T-helper 9 cell (primary cell): ENCODE measurements at places on chromosomes 5 and 9.

GRCh38 chr5:95487880-95488279, 66.9 kb downstream of the SKIC3 start:
- no peak for DNase-seq

GRCh38 chr9:83431101-83432060, 106.8 kb downstream of the FRMD3 start:
- no peak for DNase-seq

- DNase-seq, result no peak
Observed at GRCh38 chr9:72362680-72363139, 2.3 kb downstream of the ZFAND5 start.

GRCh38 chr9:78871452-78872331, 574.8 kb downstream of the PSAT1 start:
- no peak for DNase-seq

DNA sequence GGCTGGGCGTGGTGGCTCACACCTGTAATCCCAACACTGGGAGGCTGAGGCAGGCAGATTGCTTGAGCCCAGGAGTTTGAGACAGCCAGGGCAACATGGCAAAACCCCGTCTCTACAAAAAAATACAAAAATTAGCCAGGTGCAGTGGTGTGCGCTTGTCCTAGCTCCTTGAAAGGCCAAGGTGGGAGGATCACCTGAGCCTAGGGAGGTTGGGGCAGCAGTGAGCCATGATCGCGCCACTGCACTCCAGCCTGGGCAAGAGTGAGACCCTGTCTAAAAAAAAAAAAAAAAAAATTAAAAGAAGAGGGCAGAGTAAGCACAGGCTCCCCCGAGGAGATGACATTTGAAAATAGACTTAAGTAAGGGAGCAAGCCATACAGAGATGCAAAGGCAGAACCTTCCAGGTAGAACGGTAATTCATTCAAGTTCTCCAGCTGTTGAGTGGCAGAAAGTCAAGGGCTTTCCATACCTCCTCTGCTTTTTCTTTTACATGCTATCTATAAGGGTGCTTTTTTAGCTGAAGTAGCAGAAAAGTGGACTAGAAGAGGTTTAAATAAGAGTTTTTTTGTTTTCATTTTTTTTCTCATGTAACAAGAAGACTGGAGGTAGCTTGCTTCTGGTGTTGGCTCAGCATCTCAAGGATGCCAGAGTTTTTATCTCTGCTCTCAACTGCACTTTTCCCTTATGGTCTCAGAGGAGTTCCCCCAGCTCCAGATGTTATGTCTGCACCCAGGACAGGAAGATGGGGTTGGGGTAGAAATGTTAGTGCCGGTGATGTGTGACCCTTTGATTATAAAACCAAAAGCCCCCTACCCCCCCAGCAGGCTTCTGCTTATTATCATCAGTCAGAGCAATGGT, 40.8 kb downstream of the ERGIC1 start:
- DNase-seq, result no peak

DNA sequence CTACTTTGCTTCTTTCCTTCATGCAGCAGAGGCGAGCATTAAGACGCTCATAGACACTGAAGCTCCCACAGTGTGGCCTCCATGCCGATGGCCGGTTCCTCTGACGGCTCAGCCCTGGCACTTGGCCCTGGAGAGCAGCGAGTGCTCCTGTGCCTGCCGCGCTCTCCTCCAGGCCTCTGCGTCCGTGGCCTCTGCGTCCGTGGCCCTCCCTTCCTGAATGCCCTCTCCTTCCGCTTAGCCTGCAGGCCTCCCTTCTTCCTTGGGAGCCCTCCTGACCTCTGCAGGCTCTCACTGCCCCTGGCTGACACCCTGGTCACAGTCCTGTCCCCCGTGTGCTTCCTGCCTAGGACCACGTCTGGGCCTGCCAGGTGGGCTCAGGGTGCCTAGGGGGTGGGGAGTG, 92.8 kb downstream of the ZNF354C start:
- no peak for DNase-seq

DNA sequence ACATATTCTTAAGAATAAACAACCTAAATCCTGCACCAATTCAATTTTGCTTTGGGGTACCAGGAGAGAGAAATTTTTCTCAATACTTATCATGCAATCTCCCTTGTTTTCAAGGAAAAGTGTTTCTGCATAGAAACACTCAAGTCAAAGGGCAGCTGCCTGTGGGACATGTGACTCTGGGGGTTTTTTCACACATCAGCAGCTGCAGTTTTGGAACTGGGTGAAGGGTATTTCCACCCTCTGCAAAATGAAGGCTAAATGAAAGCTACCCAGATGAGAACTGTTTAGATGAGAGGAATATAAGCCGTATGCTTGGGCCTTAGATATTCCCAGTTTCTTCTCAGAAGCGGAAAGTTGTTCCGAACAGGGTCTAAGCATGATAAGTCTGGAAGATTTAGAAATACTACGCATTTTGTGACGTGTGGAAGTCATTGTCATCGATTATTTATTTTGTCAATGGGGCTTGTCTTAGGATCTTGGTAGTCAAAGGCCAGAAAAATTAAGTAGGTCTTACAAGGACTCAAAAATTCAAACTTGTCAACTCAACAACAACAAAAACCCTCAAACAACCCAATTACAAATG, 64.3 kb upstream of the BOD1 start:
- no peak for DNase-seq

DNA sequence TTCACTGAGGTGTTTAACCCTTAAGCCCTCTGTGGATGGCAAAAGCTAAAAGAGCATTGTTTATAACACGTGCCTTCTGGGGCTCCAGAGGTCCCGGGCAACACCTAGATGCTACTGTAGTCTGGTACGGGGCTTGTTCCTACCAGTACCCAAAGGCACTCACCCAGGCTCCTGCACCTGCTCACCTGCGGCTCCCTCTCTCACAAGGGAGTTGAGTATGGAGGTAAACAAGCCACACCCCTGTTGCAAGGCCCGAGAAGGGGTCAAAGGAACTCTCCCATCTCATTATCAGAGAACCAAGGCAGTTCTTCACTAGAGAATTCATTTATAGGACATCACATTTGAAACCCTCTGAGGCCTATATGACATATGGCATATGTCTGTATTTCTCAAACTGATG, 53.4 kb upstream of the IL6ST start:
- no peak for DNase-seq

GRCh38 chr9:128877852-128878251, 3.9 kb downstream of the KYAT1 start:
- no peak for DNase-seq

DNA sequence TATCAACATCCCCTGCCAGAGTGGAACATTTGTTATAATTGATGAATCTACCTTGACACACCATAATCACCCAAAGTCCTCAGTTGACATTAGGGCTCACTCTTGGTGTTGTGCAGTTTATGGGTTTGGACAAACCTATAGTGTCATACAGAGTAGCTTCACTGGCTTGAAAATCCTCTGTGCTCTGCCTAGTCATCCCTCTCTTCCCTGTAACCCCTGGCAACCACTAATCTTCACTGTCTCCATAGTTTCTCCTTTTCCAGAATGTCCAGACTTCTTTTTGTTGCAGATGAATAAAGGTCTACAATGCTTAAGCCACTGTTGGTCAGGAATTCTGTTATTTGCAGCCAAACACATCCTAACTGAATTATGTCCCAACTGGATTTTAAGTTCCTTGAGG, 22.5 kb upstream of the SUB1 start:
- DNase-seq, result no peak

GRCh38 chr9:36293171-36293570, 34.9 kb upstream of the GNE start:
- DNase-seq, result no peak

DNA sequence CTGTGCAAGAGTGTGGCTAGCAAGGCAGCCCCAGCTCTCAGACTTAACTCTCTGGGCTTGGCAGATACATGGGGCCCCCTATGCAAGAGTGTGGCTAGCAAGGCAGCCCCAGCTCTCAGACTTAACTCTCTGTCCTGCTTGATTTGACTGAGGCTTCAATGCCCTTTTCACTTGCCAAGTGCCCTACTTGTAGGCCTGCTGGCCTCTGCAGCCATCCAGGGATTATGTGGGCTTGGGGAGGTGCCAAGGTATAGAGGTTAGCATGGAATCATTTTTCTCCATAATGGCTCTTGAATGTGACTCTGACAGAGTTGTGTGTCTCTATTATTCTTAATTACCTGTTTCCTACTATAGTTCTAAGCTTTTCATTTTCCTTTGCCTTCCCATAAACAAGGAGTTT, 115.5 kb upstream of the RUSC2 start:
- no peak for DNase-seq

DNA sequence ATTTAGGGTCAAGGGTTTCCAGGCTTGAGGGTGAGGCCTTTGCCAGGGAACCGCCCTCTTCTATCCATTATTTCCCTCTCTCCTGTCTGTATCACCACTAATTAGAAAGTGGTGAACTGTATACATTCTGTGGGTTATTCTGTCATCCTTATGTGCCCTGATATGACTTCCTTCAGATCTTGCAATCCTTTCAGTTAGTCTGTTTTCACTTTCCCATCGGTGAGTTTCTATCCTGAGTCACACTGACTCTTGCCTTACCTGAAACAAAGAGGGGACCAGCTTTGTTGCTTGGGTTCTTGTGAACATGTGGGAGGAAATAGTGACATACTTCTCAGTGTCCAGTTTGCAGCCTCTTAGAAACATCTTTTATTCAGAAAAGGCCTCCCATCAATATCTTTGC, 205.4 kb upstream of the GHR start:
- DNase-seq, result no peak

GRCh38 chr5:37900692-37901091, 60.9 kb upstream of the GDNF start:
- no peak for DNase-seq

GRCh38 chr9:130215341-130216119, 43.3 kb downstream of the NCS1 start:
- DNase-seq, result no peak

- no peak for DNase-seq
Observed at GRCh38 chr9:82565188-82565969, 497.6 kb downstream of the RASEF start.

DNA sequence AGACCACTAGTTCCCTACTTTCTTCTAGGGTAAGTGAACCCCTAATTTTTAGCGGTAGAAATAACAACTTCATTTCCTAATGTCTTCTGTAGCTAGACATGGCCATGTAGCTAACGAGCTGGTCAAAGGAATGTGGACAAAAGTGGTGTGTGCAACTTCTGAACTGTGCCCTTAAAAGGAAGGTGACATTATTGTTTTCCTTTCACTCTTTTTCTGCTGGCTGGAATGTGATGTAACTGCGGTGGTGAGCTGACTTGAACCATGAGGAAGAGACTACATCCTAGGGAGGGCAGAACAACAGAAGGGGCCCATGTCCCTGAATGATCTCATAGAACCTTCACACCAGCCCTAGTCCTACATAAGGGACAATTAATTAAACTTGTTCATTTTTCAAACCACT, 1.3 kb upstream of the SNX2 start:
- DNase-seq, result no peak

GRCh38 chr9:3498691-3499090, 27.1 kb downstream of the RFX3 start:
- no peak for DNase-seq

GRCh38 chr9:68739621-68740174, 34.7 kb downstream of the PIP5K1B start:
- DNase-seq, result no peak

DNA sequence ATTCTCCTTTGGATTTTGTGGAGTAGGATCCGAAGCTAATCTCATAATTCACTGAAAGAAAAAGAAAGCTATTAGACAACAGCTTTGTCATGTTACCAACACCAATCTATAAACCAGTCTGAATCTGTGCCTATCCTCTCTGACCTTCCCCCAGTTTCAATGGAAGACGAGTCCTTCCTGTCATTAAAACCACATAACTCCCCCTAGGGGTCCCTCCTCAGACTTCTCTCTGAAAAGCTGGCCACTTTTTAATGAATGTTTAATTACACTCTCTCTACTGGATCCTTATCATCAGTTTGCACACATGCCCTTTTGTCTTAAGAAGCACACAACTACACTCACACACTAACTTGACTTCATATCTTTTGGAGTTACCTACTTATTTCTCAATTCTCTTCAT, 98.0 kb upstream of the TSLP start:
- no peak for DNase-seq

DNA sequence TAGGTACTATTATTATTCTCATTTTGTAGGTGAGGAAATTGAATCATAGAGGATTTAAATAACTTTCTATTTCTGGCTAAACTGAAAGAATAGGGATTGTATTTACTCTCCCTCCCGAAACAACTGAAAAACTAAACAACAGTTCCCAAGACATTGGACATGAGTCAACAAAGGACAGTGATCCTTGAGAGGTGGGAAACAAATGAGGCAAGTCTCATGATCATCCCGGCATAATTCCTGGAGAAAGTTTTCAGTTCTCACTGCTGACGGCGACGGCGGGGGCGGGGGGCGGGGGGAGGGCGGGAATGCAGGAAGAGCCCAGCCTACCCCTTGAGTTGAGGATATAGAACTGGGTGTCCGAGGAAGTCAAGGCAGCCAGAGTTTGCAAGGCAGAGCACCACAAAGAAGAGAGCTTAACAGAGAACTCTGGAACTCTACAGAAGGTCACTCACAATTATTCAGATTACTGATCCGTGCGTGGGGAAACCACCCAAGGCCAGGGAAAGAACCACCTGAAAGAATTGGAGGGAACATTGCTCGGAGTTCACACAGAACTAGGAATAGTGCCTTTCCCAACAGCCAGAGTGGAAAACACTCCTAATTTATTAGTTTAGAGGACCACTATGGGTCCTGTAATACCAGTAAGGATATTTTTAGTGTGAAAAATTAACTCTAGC, 27.4 kb upstream of the WHRN start:
- no peak for DNase-seq

- DNase-seq, result no peak
Observed at GRCh38 chr9:120110520-120110919, 469.4 kb downstream of the CDK5RAP2 start.

- DNase-seq, result no peak
Observed at GRCh38 chr5:35161652-35162273, 68.5 kb downstream of the PRLR start.

DNA sequence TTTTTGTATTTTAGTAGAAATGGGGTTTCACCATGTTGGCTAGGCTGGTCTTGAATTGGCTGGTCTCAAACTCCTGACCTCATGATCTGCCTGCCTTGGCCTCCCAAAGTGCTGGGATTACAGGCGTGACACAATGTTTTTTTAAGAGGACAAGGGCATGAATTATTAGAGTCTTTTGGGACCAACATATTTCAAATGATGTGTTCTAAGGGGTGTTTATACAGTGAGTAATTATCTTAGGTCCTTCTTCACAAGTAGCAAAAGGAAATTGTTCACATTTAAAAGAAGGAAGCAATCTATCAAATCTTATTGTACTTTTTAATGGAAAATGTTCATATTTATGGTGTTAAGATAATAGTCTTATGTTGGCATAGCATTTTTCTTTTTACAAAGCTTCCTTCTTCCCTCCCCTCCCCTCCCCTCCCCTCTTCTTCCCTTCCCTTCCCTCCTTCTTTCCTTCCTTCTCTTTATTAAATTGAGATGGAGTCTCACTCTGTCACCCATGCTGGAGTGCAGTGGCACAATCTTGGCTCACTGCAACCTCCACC, 6.7 kb downstream of the GNG10 start:
- DNase-seq, result no peak

- DNase-seq, result no peak
Observed at GRCh38 chr5:92017776-92018175, 634.7 kb upstream of the ARRDC3 start.
